ENCODE measurements at places on chromosomes 11 and 22.

- DNase-seq, result no peak
These were observed 53.4 kb upstream of the CCND1 start for GRCh38 chr11:69587454-69588090.

DNA sequence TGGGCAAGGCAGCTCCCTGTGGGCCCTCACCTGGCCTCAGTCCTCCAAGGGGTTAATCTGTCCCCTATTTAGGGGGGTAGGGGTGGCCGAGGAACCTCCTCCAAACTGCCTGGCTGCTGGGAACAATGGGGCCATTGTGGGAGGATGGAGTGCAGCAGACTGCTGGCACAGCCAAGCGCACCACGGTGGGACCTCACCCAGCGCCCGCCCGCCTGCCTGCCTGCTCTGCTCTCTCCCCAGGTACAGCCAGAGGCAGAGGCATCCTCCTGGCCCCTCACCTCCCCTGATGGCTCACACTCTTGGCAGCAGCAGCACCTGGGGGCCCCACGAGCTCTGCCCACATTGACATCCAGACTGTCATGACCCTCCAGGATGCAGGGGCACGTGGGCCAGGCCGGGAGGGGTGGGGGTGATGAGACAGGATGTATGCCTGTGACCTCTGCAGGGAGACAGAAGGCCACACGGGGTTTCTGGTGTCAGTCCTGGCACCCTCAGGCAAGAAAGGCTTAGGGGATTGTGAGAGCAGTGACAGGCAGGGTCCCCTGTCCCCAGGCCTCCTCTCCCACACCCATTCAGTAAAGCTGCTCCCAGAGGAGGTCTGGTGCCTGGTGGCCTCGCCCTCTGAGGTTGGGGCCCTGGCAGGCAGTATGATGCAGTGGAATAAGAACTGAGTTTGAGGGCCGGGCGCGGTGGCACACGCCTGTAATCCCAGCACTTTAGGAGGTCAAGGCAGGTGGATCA lies 11.4 kb downstream of the BCL9L start:
- DNase-seq, result no peak

DNA sequence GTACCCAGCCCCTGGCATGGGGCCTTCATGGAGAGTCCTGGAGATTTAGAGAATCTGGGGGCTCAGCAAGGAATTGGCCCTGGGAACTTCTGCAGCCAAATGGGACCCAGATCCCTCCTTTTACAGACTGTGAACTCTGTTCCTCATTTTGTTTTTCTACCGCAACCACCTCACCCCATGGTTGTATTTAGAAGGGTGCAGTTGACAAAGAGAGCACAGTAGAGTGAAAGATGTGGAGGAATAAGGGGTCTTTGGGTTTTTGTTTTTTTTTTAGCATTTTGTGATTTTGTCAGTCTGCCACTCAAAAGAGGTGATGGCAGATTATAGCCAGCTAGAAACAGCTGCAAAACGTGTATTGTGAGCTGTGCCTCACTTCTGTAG lies 1.9 kb downstream of the ZNF74 start:
- DNase-seq, result no peak

- no peak for DNase-seq
These were observed 930.4 kb downstream of the TBC1D22A start for GRCh38 chr22:47692811-47693210.

- peak; percentile 83 for DNase-seq
These were observed 61.5 kb downstream of the MSANTD4 start for GRCh38 chr11:105960252-105961245.

DNA sequence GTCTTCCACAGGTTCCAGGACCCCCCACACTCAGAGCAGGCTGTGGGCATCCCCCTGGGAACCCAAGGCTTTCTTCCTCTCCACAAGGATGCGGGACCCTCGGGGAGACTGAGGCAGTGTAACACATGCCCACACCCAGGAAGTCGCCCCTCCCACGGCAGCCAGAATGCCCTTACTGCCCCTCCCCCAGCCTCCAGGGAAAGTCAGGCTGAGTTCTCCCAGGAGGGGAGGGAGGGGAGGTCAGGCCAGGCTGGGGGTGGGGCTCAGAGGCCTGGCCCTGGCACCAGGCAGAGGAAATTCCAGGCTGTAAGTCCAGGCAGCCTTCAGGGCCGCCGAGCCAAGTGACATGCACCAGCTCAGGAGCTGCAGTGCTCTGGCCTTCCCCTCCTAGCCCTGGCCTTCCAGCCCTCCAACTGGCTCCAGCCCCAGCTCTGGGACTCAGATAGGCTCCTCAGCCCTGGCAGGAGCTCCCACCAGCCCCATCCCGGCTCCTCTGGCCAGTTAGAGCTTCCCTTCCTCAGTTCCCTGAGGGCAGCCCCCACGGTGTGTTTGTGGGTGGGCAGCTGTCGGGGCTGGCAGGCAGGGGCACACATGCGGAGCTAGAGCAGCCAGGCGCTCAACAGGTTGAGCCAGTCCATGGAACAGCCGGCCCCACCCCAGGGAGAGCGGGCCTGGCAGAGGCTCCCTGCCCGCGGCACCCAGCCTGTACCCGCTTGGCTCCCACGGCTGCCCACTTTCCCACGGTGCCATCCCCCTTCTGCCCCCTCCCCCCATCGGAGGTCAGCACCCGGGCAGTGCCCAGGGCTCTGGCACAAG lies 3.6 kb downstream of the BCL9L start:
- peak; percentile 40 for DNase-seq

GRCh38 chr11:74010306-74011300 lies 1.7 kb upstream of the UCP3 start:
- DNase-seq, result no peak

GRCh38 chr11:58676563-58677135 lies 54.2 kb downstream of the CNTF start:
- DNase-seq, result no peak

DNA sequence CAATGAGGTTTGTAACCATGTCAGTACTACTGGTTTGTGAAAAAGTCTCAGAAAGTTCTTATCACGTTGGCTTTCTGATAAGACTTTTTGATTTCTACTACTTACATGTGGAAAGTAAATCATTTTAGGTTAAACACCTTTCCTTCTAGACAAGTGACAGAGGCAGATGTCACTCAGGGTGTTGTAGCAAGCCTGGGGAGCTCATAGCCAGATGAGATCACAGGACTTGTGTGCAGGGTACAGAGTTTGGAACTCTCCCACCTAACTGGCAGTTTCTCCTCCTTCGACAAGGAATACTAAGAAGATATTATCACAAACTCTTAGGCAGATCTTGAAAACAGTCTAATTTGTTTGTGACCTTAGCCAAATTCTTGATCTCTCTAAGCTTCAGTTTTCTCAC lies 49.4 kb upstream of the PICALM start:
- DNase-seq, result no peak

DNA sequence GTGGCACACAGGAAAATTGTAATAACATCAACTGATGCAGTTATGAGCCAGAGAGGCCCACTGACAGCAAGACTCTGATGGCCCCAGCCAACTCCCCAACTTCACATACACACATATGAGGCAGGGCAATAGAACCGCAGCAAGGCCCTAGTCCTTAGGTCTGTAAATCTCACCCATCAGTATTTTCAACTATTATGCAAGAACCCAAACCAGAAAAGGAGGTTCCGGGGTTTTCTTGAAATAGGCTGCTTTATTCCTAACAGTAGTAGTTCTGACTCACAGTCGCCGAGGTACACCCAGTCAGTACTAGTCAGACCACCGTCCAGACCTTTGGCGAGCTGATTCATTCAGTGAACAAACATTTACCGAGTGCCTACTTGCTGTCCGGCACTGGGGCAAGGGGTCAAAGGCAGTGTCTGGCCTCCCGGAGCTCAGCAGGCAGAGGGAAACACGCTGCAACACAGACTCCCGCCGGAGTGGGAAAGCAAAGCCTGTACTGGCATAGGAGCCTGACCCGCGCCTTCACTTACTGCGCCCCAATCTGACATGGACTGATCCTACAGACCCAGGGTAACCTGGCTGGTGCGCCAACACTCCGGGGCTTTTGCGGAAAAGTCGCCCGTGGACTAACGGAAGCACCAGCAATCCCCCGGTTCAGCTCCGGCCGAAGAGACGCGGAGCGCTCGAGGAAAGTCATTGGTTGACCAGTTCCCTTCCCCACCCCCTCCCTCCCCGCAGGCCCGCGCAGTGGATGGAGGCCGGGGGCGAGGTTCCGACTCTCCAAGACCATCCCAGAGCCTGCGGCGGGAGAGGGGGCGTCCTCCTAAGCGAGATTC lies 1.3 kb downstream of the PLEKHA7 start:
- DNase-seq, result no peak

Data from NCI-H510A (cell line).